ENCODE measurements at places on chromosomes 16 and 17.

DNA sequence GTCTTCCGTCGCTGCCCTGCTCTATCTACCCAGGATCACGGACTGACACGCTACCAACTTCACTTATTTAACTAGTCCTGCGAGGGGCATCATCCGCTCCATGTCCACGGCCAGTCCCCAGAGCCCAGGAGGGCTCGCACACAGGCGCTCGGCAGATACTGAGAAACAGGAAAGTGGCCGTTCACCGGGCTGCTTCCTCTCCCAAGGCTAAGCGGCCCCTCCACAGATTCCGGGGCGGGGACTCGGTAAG lies 388 bp downstream of the OXLD1 start:
- DNase-seq: no peak

- no peak for DNase-seq
Observed at GRCh38 chr16:12142157-12142556, 165.6 kb downstream of the SNX29 start.

DNA sequence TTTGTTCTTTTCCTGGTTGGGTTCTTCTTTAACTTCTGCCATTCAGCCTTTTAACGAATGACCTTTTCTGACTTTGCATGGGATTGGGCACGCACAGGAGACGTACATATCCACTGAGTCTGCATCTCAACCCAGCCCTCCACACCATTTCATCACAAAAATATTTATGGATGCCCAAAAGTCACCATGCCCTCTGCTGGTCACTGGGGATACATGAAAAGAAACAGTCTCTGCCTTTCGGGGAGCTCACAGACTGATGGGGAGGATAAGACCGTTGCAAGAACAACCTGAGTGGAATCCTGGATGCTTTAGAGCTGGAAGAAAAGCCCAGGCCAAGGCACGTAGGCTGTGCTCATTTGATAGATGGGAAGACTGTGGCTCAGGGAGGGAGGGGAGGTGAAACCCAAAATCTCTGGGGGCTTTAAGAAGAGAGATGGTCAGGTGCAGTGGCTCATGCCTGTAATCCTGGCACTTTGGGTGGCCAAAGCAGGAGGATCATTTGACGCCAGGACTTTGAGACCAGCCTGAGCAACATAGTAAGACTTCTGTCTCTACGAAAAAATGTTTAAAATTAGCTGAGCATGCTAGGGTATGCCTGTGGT lies 7.9 kb upstream of the MT2A start:
- DNase-seq: peak; percentile 24

DNA sequence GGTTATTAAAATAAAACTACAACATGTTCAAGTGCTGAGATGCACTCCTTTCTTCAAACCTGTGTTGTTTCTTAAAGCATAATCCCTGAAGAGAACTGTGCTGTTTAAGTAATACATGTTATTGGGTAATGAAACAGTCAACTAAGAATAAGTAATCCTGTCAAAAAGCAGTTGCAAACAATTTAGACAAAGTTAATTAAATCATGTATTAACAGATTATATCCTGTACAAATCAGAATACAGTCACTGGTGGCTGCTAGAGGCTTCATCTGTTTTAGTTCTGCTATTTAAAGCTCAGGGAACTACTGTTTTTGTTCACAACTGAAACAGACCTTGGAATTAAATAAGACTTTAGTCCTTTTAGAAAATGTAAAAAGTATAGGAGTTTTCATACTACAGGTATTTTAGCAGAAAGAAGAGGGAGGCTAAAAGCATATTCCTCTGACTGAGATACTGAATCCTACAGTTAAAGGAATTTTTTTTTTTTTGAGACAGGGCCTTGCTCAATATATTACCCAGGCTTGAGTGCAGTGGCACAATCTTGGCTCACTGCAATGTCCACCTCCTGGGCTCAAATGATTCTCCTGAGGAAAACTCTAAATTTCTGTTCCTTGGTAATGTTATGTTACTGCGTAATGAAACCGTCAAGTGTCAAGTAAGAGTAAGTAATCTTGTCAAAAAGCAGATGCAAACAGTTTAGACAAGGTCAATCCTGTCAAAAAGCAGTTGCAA lies 27.3 kb upstream of the ITGA2B start:
- no peak for DNase-seq

DNA sequence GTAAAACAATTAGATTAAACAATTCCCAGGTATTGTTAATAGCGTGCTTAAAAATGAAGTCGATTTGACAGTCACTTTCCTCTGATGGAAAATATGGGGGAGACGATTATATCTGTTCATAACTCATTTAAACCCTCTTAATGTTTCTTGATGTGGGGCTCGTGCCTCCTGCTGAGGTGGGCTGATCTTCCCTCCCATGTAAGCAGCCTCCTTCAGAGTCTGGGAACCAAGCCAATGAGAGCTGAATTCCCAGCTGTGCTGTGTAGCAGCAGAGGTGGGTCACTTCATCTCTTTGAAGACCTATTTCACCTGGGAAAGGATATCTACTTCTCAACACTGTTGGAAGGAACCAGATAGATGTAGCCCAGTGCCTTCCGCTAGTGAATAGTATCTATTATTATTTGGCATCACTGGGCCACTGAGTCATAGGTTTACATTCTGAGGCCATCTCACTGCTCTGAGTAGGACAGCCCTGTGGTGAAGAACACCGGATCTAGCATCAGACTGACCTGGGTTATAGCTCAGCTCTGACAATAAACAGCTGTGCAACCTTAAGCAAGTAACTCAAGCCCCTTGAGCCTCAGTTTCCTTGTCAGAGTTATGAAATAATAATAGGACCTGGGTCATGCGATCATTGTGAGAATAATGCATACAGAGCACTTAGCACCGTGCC lies 85.3 kb upstream of the C16orf82 start:
- no peak for DNase-seq

DNA sequence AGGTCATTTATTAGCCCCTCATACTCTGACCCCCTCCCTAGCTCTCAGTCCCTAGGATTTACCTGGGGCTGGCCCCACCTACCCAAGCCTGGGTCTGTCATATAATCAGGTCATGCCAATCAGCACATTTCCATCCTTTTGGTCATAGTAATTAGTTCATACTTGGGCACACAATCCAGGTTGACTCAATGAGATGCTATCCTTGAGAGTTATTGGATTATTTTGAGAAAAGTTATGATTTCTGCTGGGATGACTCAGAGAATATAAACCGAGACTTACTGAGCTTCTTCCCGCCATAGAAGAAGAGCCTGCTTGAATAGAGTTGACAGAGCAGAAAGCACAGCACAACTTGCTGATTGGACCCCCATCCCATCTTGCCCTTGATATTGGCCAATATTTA lies 331.5 kb downstream of the CBLN1 start:
- no peak for DNase-seq

- DNase-seq: no peak
Observed at GRCh38 chr16:474420-475122, 49.1 kb downstream of the RAB11FIP3 start.

GRCh38 chr16:71408536-71408935 lies 33.3 kb downstream of the TLE7 start:
- DNase-seq: no peak

DNA sequence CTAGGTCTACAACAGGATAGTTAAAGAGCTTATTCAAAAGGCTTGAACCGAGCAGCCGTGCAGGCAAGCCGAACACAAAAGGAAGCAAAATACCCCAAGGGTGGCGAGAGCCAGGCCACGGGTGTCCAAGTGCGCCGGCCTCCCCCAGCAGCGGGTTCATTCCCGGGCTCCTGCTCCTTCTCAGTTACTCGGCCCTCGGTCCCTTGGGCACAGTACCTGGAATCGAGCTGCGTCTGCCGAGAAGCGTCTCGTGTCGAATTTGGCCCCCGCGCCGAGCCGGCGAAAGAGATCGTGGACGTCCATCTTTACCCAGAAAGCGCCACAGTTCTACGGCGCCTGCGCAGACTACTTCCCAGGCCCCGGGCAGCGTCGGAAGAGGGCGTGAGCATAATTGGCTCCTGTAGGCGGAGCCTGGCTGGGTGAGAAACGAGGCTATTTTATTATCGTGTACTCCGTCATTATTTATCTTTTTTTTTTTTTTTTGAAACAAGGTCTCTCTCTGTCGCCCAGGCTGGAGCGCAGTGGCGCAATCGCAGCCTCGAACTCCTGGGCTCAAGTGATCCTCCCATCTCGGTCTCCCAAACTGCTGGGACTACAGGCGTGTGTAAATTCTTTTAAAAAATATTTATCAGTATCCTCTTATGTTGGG lies at the start of gene DDX52:
Gene DDX52 (minus strand): TSS at position 329 of the 649 bp plus-strand sequence. CDS start 26 bp downstream, at position 303.
- peak; percentile 83 for DNase-seq

DNA sequence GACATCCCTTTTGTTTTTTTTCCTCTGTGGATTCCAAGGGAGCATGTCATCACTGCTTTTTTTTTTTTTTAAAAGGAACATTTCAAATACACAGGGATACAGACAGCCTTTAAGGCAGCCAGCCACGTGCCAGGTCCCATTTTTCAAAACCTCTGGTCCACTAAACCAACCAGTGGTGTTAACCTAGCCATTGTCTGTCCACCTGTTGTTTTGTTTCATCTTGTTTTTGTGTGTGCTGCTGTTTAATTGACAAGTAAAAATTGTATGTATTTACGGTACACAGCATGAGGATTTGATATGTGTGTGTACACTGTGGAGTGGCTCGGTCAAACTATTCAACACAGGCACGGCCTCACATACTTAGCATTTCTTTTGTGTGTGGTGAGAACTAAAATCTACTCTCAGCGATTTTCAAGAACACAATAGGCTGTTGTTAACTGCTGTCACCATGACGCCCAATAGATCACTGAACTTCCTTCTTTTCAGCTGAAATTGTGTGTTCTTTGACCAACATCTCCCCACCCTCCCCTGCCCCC lies 19.2 kb downstream of the TMEM114 start:
- DNase-seq: no peak

DNA sequence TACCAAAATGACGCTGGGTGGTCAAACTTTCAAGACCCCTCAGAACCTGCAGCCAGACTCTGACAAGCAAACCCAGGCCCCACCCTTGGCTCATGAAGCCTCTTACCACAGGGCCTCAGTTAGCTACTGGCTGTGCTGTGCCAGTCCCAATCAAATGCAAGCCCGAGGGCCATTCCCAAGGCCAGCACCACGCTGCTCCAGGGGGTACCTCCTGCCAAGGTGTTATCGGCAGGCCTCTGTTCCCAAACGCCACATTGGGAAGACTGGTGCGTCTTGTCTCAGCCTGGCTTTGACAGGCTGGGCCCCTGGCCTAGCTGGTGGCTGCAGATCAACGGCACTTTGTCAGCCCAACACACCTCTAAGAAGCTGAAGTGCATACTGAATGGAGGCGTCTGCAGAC lies 35.8 kb upstream of the NOG start:
- no peak for DNase-seq

DNA sequence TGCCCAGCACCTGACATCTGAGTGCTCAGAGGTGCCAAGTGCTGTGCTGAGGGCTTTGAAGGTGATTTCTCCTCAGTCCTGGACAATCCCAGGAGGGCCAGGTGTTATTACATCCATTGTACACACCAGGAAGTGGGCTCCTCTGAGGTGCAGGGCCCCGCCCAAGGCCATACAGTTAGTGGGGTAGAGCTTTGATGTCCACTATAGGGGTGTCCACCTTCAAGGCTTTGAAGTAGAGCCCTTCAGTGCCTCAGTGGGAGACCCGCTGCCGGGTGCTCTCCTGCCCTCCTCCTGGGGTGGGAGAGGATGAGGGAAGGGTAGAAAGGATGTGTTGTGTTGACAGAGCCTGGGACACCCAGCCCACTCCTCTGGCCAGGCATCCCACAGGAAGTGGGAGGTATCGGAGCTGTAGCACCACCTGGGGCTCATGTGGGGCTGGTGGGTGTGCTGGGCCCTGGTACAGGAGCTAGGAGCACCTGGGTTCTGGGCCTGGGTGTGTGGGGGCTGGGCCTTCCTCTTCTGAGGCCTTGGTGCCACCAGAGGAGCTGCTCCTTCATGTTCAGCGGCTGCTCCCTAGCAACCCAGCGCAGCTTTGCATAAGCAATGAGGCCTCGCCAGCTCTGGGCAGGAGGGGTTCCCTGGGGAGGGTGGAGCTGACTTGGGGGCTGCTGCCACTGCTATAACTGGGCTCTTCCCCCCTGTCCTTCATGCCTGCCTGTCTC lies 7.4 kb downstream of the LASP1 start:
- no peak for DNase-seq

DNA sequence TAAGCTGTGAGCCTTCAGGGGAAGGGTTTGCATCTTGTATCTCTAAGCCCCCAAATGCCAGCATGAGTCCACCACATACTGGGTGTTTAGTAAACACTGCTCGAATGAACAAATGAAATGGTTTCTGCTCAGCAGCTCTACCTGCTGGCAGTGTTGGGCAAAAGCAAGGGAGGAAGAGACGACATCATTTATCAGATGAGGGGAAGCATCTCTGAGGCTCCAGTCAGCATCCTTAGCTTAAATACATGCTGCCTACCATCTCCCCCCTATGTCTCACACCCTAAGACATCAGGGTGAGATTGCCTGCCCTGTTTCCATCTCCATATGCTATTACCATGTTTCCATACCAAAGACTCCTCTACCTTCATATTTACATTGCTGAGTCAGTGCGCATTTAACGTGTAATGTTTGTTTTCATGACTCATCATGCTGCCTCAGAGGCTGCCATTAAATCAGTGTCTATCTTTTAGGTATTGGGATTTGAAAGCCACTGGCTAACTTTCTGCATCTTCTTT lies 379.8 kb downstream of the UTP18 start:
- DNase-seq: no peak

DNA sequence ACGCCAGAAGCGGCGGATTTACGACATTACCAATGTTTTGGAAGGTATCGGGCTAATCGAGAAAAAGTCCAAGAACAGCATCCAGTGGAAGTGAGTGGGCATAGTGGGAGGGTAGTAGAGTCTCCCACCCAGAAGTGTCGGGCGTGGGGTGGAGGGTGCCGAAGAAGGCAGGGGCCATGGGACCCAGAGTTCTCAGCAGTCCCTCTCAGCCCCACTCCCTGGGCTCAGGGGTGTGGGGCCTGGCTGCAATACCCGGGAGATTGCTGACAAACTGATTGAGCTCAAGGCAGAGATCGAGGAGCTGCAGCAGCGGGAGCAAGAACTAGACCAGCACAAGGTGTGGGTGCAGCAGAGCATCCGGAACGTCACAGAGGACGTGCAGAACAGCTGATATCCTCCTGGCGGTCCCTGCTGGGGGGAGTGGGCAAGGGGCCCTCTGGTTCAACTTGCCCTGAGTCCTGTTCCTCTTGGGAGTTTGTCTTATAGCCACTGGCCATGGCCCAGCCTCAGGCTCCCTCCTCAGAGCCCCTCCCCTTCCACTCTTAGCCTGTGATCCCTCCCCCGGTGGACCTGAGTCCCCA lies 916 bp downstream of the E2F4 start:
- DNase-seq: no peak

- DNase-seq: peak; percentile 20
Observed at GRCh38 chr17:28182559-28182958, 136.4 kb upstream of the TMEM97 start.

DNA sequence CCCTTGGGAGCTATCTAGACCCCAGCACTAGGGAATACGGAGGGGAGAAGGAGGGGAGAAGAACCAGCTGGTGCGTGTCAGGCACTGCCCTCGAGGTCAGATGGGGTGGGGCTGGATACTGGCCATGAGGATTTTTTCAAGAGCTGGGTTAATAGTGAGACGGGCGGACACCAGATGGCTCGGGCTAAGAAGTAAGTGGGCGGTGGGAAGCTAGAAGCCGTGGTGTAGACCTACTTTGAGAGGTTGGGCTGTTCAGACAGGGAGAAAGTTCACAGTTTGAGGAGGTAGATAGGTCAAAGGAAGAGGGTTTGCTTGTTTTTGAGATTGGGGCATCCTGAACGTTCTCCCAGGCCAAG lies 303.8 kb downstream of the SEC14L1 start:
- peak; percentile 29 for DNase-seq

Measured in bone marrow (tissue), 2 donors.